ENCODE measurements at places on chromosomes 6 and 20.

DNA sequence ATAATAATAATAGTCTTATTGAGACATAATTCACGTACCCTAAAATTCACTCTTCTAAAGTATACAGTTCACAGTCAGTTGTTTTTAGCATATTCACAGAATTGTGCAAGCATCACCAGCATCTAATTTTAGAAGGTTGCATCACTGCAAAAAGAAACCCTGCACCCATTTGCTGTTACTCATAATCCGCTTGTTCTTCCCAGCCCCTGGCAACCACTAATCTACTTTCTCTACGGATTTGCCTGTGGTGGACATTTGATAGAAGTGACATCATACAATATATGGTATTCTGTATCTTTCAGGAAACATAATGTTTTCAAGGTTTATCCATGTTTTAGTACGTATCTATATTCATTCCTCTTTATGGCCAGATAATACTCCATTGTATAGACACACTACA, 41.5 kb upstream of the FAM184A start:
- no peak for DNase-seq

DNA sequence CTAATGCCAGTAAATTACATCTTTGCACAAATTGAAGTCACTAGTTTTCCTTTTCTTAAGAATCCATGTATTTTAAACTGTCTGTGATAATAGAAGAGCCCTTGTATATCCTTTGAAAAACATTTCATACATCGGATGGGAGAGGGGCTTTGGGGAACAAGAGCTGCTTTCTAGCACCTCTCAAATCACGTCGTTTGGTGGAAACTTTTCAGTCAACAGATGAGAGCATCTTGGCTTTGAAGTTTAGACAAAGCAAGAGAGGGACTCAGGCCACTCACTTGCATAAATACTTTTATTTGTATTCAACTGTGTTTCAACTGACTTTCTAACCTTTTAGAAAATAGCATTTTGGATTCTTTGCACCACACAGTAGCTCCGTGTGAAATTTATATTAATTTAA, 502.3 kb upstream of the IMPG1 start:
- no peak for DNase-seq

- no peak for DNase-seq
Measured at GRCh38 chr6:125913864-125914351, 42.7 kb upstream of the HINT3 start.

DNA sequence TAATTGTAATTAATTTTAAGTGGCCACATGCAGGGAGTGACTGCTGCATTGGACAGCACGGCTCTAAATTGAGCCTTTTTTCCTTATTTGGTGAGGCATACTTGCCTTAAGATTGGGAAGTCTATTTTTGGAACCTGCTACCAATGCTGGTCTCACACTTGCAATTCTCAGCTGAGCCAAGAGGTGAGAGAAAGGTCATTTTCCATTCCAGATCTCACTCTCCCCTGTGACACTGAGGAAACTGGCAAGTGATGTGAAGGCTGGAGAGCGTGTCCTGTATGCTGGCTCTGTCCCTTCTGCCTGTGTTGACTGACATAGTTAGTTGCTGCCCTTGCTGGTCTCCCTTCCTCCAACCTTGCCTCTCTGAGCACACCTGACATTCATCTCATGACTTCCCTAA, 735 bp upstream of the MOG start:
- no peak for DNase-seq
